ENCODE measurements at places on chromosomes 5 and 9.
A peak's percentile ranks its signal among the peaks of the same experiment; 100 is the strongest.

- no peak for DNase-seq
These were observed 30.0 kb downstream of the GOLM1 start for GRCh38 chr9:86069206-86069869.

- DNase-seq: no peak
These were observed 6.7 kb downstream of the LRRC70 start for GRCh38 chr5:62585306-62585705.

DNA sequence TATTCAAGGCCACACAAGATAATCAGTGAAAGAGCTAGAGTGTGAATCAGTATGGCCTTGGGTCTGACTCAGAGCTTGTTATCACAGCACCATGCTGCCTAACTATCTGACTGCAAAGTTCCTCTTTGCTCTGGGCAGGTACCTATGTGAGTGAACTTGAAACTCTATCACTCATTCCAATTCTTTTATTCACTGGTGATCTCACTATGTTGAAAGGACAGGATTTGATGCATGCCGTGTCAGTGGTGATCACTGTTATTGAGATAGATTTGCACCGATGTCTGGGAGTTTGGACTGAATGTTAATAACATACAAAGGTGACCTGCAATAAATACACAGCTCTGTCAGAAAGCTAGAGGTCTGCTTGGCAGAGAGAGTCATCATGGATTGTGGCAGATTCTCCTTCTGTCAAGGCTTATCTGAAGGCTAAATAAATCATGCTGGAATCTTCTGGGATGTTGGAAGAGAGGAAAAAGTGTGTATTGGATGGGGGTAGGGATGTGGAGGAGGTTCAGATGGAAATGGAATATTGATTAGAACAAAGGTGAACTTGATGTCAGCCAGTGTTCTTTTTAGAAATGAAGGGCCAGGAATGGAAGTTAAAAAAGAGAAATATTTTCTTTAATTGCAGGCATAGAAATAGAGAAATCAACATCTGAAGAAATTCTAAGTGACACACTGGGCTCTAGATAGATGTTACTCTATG lies 91.8 kb upstream of the TNC start:
- DNase-seq: no peak

DNA sequence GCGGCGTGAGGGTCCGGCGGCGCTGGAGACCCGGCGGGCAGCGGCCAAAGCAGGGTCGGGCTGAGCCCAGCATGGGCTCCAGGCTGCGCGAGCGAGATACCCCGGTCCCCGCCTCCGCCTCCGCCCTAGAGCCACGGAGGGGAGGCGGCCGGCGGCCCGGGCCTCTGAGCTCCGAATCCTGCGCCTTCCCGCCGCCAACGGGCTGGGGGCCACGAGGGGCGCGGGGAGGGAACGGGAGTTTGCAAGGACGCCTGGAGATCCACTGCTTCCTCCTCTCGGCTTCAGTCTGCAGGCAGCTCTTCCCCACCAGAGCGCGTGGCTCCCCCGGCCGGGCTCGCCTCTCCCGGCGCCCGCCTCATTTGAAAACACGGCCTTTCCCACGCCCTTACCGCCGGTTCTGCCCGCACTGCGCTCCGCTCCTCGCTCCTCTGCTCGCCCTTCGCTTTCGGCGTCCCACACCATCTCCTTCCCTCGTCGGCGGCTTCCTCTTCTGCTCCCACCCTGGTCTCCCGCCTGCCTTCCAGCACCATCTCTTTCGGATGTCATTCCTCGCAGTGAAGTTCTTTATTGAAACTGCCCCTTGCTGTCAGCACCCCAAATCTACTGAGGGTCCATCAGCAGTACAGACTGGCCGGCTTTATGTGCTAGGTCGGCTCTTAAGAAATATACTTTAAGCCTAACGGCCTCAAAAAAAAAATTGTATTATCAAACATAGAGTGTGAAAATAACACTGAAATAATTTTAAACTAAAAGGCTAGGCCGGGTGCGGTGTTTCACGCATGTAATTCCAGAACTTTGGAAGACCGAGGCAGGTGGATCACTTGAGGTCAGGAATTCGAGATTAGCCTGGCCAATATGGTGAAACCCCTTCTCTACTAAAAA lies 105.0 kb upstream of the FAM120A start:
- DNase-seq: no peak

- DNase-seq: no peak
These were observed 303.0 kb upstream of the PDE4D start for GRCh38 chr5:60196385-60197113.

GRCh38 chr5:111278858-111279504 lies 54.8 kb downstream of the CAMK4 start:
- DNase-seq: peak; percentile 88

- DNase-seq: no peak
These were observed 26.4 kb downstream of the ARHGAP26 start for GRCh38 chr5:142796492-142797109.

- DNase-seq: no peak
These were observed 168.8 kb downstream of the GAPVD1 start for GRCh38 chr9:125430161-125431011.

DNA sequence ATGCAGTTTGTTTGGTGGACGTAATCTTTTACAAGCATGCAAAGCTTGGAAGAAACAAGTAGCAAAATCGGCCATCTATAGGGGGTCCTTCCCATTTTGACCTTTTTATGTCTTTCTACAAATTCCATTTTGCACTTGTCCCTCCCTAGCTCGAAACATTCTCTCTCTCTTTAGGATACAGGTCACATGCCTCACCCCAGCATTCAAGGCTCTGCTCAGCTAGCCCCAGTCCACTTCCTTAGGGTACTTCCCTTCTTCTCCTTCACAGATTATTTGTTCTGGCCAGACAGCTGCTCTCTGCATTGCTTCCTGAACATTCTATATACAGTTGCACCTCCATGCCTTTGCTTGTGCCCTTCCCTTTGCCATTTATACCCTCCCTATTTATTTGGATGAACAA lies 31.7 kb upstream of the TRIM14 start:
- DNase-seq: no peak

- DNase-seq: no peak
These were observed 1227.2 kb upstream of the WWC1 start for GRCh38 chr5:167064198-167064776.

GRCh38 chr5:74454263-74455030 lies 186.1 kb downstream of the ENC1 start:
- DNase-seq: no peak

- DNase-seq: no peak
These were observed 787 bp downstream of the FGFR4 start for GRCh38 chr5:177087398-177088005.

DNA sequence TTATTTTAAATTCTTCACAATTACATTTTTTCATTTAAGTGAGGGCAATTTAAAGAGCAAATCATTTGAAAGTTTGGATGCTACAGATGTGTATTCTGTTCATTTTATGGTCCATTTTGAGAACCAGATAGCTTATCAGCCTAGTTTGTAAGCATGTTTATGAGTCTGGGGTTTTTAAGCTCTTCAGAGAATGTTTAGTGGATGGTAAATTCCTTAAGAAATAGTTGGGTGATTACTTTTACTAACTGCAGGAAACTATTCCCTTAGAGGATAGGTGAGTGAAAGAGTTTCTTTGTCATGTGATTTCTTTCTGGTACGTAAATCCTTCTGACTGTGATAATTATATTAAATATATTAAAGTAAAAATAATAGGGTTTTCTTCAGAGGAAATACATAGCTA lies 17.6 kb downstream of the RASGRF2 start:
- DNase-seq: no peak

- DNase-seq: no peak
These were observed 446.9 kb upstream of the CD180 start for GRCh38 chr5:67643536-67643935.

Measured in CD4-positive, alpha-beta T cell treated with Interleukin-17A for 1 hour (primary cell).